Progenitor cell of endocrine pancreas (in vitro differentiated cells): ENCODE measurements at places on chromosomes 6 and 20. TPM values are rescaled to one million over a fixed set of nuclear protein-coding genes. Genes with fewer than 3 reads are reported as not detected.

Gene FABP7
- total RNA-seq = 6.8 and 7.2 TPM in 2 replicates

Gene ZNF391
- total RNA-seq = 9.8 and 11.7 TPM in 2 replicates

Gene TRDN
- 0.11 and 0.12 TPM in 2 replicates for total RNA-seq

Gene MUC22
- not detected in 2 replicates for total RNA-seq

Gene MYLK2
- total RNA-seq = 0.38 and 0.42 TPM in 2 replicates

Gene SCGN
- total RNA-seq = 95.0 and 97.2 TPM in 2 replicates

Gene SLC22A7
- total RNA-seq = not detected in 2 replicates

Gene IRF4
- 0.04 TPM in 1 of 2 replicates, not detected in the other for total RNA-seq

DNA sequence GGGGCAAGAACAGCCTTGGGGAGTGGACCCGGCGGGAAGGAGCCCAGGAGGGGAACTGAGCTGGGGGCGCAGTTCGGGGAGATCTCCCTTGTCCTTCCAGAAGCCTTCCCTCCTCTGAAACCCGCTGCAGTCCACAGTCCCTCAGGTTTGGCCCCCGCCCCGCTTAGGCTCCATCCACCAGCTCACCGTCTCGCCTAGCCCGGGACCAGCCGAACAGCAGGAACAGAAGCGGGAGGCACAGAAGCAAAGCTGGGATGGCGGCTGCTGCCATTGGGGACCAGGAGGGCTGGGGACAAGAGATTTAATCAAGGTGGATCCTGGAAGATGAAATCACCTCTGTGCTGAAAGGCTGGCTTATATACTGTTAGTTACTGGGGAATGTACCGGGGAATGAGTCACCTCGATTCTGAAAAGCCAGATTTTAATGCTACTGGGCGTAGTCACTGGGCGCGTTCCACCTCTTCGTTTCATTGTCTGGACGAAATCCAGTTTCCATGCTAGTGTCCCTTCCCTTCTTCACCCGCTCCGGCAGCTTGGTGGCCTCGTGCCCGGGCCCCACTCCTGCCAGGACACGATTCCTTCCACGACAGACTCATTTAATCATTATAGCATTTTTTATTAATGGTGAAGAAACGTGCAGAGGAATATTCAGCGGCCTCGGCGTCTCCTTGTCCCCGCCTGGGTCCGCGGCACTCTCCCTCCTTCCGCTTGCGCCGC, at the start of gene RAET1L:
Gene RAET1L (minus strand): TSS at position 332 of the 717 bp plus-strand sequence. CDS start 61 bp downstream, at position 271.
- no peak for DNase-seq

DNA sequence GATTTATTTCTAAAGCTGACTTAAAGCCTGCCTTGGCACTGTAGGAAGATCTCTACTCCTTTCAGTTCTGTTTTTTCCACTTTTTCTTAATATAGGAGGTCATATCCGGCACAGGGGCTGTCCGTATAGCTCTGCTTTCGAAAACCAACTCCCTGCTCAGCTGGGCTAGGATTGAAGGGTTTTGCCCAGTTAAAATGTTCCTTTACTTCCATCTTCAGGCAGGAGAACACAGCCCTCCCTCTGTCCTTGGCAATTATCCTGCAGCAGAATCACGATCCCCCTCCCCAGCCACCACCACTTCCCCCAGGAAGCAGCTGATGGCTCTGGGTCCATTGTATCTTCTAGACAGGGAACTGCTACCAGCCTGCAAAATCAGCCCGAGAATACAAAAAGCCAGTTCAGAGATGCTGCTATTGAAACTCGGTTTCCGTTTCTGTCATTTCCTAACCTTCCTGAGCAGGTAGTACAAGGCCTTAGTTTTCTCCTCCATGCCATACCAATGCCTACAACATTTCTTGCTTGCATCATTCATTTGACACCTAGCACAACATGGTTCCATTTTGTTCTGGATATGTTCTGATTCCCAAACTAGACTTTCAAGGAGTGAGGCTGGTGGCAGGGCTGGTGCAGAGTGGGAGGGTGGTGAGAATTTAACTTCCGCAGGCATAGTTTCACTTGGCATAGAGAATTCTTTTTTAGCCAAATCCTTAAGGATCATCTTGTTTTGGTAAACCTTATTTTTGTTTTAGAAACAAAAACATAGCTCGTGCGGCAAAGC, 53.9 kb downstream of the FAM50B start:
- DNase-seq = no peak

GRCh38 chr6:87588756-87589407, 905 bp downstream of the RARS2 start:
- no peak for DNase-seq

GRCh38 chr6:1479095-1479494, 89.7 kb downstream of the FOXF2 start:
- no peak for DNase-seq

DNA sequence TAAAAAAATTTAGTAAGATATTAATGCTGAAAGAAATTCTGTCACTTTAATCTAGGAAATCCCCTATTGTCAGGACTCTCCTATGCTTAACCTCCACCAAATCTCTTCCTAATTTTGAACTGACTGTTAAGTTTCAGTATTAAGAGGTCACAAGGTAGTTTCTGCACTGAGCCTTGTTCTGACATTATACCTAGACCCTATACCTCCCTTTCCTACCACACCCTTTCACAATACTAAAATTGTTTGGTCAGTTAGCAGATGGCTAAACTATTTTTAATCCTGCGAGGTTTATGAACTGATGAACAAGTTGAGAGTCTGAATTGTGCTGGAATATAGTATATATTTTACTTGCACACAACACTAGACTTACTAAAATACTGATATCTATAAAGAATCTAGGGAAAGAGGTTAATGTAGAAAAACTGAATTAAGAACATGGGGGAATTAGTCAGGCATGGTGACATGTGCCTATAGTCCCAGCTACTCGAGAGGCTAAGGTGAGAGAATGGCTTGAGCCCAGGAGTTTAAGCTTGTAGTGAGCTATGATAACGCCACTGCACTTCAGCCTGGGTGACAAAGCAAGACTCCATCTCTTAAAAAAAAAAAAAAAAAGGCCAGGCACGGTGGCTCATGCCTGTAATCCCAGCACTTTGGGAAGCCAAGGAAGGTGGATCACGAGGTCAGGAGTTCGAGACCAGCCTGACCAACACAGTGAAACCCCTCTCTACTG, 51.5 kb downstream of the HBS1L start:
- DNase-seq = no peak

DNA sequence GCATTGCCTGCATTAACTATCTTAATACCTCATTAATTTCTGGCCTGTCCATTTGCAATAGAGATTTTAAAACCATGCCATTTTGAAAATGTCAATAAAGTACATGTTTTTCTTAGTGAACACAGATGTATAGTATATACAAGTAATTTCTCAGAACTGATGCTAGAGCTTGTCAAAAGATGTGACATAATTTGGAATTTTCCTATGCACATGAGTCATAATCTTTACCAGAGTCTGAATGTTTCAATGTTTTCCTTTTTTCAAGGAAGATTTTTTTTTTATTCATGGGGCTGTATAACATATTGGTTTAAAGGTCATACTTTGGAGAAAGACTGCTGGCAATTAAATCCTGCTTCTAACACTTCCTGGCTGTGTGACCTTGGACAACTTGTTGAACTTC, 1347.5 kb upstream of the ADGRB3 start:
- no peak for DNase-seq

DNA sequence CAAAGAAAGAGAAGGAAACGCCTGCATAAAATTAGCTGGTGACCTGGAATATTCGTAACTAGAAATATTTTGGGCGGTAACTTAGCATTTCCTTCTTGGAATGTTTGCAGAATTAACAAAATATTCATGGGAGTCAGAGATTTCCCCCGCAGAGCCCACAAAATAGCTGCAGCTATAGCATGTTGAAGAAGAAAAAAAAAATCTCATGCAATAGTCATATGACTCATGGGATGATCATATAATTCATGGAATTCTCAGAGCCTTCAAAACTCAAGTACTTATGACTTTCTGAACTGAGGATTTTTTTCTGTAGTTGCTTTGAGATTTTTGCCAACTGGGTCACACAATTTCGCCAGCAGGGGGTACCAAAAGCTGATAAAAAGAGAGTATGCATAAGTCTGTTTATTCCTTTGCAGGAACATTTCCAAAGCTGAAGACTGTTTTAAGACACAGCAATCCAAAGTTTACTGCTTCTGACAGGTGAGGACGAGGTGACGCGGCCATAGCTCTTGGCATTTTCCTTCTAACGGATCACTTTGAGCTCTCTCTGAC, 586.0 kb upstream of the CHD6 start:
- DNase-seq = no peak

GRCh38 chr6:51472745-51473487, 614.5 kb downstream of the PKHD1 start:
- DNase-seq = no peak

GRCh38 chr6:72798196-72798595, 176.3 kb downstream of the KCNQ5 start:
- DNase-seq = no peak

- no peak for DNase-seq
These were observed 211.9 kb downstream of the CENPW start for GRCh38 chr6:126551832-126552231.

DNA sequence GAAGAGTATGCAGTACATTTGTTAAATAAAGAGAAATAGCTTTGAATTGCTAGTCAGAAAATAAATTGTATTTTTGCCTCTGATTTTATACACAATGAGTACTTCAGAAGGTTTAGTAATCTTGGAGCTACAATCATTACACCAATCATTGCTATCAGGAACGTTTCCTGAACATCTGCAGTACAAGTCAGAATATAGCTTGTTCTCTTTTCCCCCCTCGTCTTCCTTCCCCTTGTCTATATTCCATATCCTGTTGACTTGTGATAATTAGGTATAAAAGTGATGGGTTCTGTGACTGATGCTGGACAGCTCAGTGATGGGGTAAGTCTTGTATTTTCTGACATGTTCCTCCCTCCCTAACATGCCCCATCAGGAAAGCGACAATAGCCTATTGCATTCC, 94.0 kb downstream of the AHI1 start:
- no peak for DNase-seq

GRCh38 chr20:34179637-34180360, 61.4 kb upstream of the ASIP start:
- DNase-seq = no peak

DNA sequence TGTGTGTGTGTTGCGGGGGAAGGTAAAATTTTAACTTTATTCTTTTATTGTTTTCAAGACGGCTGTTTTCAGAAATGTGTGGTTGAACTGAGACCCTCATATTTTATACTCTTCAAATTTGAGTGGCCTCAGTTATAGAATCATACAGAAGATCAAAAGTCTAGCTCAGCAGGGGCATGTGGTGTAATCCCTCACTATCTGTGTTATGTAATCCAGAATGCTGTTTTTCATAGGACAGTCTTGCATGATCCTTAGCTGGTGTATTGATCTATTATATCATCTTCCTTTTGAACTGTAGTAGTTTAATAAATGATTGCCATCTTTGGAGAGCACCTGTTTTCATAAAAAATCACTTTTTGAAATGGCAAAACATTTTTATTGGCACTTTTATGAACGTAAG, 1.4 kb downstream of the PLCB4 start:
- no peak for DNase-seq

GRCh38 chr6:118263921-118264486, 284.1 kb upstream of the PLN start:
- peak; percentile 17 for DNase-seq

- DNase-seq = no peak
These were observed 643 bp upstream of the MAP3K4 start for GRCh38 chr6:160990847-160991405.

DNA sequence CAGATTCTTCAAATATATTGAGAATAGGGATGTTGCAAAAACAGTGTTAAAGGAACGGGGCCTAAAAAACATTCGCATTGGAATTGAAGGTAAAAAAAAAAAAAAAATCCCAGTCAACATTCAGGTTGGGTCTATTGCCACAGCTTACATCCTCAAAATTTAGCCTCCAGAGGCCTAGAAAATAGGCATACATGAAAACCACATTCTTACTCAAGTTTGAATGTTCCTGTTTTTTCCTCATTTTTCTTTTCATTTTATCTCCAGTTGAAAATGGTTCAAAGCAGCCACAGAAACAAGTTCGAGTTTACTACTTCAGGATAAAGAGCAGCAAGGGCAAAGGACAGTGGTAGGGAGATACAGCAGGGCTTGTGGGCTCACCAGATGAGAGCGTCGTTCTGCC, 41.9 kb downstream of the KCTD20 start:
- DNase-seq = no peak
